ENCODE measurements at places on chromosomes 11 and 22. TPM values are rescaled to one million over a fixed set of nuclear protein-coding genes. Genes with fewer than 3 reads are reported as not detected.

The ENTHD1 gene
- total RNA-seq: not detected

The MAPK8IP2 gene
- 4.6 TPM for total RNA-seq

The OR6M1 gene
- not detected for total RNA-seq

The OR51B4 gene
- total RNA-seq: not detected

The HMOX1 gene
- total RNA-seq: 285 TPM

The KCNK4 gene
- total RNA-seq: not detected
